ENCODE measurements at places on chromosomes 11 and 22.

DNA sequence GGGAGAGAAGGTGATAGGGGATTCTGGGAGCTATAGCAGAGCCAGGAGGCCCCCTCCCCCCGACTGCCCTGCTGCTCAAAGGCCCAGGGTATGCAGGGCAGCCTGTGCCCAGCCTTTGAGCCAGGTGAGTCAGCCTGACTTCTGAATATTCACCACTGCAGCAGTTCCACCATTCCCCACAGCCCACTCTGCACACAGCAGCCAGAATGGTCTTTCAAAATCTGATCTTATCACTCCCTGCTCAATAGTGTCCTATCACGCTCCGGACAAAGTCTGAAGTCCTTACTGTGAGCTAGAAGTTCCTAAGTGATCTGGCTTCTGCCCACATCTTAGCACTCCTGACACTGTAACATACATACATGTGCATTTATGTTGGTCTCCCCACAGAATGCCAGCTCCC, 111.7 kb downstream of the BUD13 start:
- no peak for DNase-seq

- DNase-seq = no peak
Observed at GRCh38 chr11:13090228-13090708, 81.2 kb downstream of the RASSF10 start.

DNA sequence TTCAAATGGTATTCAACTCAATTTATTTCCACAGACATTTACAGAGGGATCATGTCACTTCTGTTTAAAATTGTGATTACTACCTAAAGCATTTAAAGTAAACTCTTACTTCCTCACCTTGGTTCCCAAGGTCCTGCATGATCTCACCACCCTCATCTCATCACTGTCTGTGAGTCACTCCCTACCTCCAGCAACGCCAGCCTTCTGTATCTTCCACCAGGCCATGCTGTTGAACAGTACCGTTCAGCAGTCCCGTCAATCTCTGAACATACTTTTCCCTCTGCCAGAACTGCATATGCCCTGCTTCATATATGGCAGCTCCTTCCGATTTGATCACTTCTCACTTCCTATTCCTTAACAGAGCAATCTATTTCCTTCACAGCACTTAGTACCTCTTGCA, 2.0 kb downstream of the FBXO3 start:
- no peak for DNase-seq

GRCh38 chr11:111570796-111571195, 30.3 kb downstream of the LAYN start:
- peak; percentile 25 for DNase-seq

GRCh38 chr22:27647540-27647939, 154.0 kb downstream of the MN1 start:
- no peak for DNase-seq

DNA sequence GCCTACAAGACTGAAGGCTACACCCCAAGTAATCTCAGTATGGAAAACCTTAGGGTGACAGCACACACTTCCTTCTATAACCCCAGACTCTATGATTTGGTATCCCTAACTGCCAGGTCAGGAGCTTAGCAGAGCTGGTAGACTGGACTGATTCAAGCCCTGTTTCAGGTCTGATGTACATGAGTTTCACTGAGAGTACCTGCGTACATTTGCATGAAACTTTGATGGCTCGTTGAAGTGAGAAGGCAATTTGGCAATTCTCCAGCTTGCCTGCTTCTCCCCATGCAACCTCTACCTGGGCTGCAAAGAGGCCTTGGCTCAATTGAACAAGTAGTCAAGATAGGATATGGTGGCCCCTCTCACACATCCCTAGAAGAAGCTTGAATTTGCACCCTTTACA, 10.2 kb downstream of the FIBIN start:
- DNase-seq = no peak

GRCh38 chr11:24082860-24083259, 414.0 kb upstream of the LUZP2 start:
- no peak for DNase-seq

- DNase-seq = no peak
Observed at GRCh38 chr22:47561115-47561675, 798.7 kb downstream of the TBC1D22A start.

GRCh38 chr11:67256477-67257135, 9.7 kb upstream of the GRK2 start:
- no peak for DNase-seq

GRCh38 chr22:39839204-39839603, 54.4 kb downstream of the ENTHD1 start:
- DNase-seq = no peak

- DNase-seq = no peak
Observed at GRCh38 chr11:79025622-79026021, 415.2 kb downstream of the TENM4 start.

GRCh38 chr11:66891851-66892660, 35.2 kb downstream of the LRFN4 start:
- peak; percentile 85 for DNase-seq

GRCh38 chr22:19110646-19111045, 11.6 kb downstream of the DGCR2 start:
- DNase-seq = no peak

DNA sequence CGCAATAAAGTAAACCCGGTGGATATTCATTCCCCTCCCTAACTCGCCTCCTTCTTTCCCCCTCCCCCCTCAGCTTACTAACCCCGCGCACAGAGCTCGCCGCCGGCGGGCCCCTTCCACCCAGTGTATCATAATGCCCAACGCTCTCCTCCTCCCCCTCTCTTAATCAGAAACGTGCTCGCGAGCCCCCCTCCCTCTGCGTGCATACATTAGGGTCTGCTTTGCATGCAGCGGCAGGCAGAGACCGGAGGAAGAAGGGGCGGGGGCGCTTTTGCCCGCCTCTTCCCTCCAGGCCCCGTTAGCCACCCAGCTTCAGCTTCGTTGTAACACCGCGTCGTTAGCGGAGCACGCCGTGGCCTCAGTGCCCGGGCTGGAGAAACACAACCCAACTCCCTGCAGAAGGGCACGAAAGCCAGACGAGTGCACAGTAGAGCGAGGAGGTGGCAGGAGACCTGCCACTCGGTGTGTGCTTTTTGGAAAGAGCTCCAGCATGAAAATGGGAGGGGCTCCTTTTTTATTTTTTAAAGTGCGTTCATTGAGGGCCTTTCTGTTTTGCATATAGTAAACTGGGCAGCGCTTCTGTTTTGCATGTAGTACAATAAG, 901 bp upstream of the KMT2A start:
- peak; percentile 52 for DNase-seq

DNA sequence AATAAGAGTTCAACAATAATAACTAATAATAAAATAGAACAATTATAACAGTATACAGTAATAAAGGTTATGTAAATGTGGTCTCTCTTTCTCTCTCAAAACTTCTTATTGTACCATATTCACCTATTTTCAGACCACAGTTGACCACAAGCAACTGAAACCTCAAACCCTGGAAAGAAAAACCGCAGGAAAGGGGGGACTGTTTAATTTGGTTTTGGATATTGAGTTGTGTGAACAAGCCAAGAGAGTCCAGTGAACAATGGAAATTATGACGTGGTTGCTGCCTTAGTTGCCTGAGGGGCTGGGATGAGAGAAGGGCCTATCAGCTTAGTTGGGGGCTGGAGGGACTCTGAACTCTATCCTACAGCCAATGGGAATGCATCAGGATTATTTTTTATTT, 178.7 kb upstream of the POU2AF2 start:
- no peak for DNase-seq

GRCh38 chr22:37647928-37648327, 8.5 kb downstream of the SH3BP1 start:
- DNase-seq = no peak
